ENCODE measurements at places on chromosomes 1 and 21.

- no peak for DNase-seq
These were observed 127.8 kb upstream of the NGF start for GRCh38 chr1:115465802-115466363.

- no peak for DNase-seq
These were observed 5.4 kb downstream of the ZBTB48 start for GRCh38 chr1:6585081-6585722.

- no peak for DNase-seq
These were observed 43.1 kb downstream of the ZNF281 start for GRCh38 chr1:200366577-200367253.

DNA sequence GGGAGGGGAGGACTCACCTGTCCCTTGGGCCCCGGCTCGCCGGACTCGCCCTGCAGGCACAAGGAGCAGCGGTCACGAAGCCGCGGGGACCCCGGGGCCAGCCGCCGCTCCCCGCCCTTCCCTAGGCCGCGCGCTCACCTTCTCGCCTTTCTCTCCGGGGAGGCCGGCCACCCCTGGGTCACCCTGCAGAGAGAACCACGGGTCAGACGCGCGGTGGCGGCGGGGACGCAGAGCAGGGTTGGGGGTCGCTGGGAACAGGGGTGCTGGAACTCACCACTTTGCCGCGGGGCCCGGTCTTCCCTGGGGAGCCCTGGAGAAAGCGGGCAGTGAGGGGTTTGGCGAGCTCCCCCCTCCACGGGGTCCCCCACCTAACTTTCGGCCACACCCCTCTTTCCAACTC, 13.3 kb downstream of the COL9A2 start:
- no peak for DNase-seq

GRCh38 chr1:209899948-209900347, 38.1 kb upstream of the SYT14 start:
- no peak for DNase-seq

DNA sequence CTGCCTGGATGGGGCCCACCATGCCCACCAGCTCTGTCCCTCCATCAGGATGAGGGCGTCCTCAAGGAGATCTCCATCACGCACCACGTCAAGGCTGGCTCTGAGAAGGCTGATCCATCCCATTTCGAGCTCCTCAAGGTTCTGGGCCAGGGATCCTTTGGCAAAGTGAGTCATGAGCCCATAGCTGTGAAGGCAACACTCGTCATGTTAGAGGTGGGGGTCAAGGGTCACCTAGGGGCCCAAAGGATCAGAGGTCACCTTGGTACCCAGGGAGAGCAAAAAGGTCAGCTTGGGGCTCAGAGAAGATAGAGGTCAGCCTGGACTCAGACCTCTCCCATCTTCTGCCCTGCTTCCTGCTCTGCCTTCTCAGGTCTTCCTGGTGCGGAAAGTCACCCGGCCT, 17.3 kb downstream of the RPS6KA1 start:
- DNase-seq = no peak

DNA sequence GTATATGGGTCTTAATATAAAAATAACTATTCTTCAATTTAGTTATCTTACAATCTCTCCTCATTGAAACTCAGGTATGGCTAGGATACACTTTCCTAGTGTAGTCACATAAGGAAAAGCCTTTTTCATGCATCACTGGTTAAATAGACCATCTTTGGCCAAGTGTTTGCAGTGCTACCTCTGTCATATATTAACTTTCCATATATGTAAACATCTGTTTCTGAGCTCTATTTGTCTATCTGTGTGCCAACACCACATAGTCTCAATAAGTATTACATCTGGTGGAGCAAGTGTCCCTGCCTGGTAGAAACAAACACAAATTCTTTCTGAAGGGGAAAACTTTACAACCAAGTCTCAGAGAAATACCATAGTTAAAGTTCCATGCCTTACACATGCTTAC, 134.6 kb downstream of the TSEN15 start:
- no peak for DNase-seq

- no peak for DNase-seq
These were observed 271.6 kb downstream of the PBX1 start for GRCh38 chr1:164830628-164831027.

DNA sequence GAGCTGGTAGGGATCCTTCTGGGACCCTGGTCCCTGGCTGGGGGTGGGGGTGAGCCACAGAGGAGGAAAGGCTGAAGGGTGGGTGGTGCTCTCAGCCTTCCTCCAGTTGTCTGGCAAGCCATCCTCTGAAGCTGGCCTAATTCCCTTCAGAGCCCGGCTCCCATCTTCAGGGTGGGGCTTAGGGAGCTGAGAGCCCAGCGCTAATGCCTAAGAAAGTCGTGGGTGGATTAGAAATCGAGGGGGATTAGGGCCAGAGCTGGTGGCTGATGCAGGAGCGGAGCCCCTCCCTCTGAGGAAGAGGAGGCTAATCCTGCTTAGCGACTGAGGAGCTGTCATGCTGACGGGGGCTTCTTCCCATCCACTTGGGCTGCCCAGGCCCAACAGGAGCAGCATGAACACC, 30.8 kb upstream of the DMBX1 start:
- DNase-seq = no peak

- DNase-seq = no peak
These were observed 117.5 kb downstream of the FOXD2 start for GRCh38 chr1:47555306-47555705.

DNA sequence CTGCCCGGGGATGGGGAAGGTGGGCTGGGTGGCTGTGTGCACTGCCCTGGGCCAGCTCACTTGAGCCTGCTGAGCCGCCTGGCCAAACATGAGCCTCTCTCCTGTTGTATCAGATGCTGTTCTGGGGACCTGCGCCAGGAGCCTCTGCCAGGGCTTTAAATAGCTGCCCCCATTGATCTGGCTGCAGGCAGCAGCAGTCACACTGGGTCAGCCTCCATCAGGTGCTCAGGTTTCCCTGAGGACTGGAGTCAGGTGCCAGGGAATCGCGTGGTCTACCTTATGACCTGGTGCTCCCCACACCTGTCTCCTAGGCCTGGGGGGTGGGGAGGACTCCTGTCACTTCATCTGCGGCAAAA, 700 bp upstream of the CCDC28B start:
- DNase-seq = no peak

DNA sequence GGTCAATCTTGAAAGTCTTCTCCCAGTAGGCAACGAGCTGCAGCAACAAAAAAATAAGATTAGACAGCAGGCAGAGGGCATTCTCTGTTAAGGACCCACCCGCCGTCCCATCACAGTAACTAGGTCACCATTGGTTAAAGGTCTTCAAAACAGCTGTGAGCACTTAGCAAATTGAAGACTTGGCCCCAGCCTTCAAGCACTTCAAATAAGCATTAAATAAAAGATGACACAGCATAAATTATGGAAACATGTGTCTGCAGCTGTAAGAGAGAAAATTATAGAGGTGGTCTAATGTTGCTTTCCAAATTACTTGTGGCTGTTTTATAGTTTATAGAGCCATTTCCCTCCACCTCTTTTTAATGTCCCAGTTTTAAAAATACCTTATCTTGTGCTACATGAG, 61.2 kb downstream of the VANGL1 start:
- no peak for DNase-seq

GRCh38 chr1:34163792-34164731, 968 bp downstream of the CSMD2 start:
- no peak for DNase-seq

DNA sequence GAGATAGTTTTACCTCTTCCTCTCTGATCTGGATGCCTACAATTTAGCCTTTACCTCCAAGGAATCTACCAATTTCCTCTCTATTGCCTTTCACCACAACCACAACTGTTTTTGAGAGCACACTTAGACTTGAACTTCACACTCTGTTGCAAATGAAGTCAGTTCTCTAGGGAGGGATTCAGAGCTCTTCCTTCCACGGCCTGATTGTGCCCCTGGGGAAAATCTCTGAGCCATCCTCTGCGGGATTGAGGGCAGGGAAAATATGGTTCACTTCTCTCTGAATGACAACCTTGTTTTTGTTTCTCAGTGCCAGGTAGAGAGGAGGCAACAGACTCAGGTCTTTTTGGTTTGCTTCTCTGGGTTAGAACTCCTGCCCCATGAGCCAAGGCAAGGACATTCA, 35.4 kb upstream of the BCL10 start:
- DNase-seq = no peak
